ENCODE measurements at places on chromosomes 16 and 17.
A peak's percentile ranks its signal among the peaks of the same experiment; 100 is the strongest.

GRCh38 chr16:23527961-23528643 lies 17.8 kb upstream of the GGA2 start:
- DNase-seq = no peak

GRCh38 chr16:6576606-6577005 lies 756.0 kb upstream of the RBFOX1 start:
- no peak for DNase-seq

DNA sequence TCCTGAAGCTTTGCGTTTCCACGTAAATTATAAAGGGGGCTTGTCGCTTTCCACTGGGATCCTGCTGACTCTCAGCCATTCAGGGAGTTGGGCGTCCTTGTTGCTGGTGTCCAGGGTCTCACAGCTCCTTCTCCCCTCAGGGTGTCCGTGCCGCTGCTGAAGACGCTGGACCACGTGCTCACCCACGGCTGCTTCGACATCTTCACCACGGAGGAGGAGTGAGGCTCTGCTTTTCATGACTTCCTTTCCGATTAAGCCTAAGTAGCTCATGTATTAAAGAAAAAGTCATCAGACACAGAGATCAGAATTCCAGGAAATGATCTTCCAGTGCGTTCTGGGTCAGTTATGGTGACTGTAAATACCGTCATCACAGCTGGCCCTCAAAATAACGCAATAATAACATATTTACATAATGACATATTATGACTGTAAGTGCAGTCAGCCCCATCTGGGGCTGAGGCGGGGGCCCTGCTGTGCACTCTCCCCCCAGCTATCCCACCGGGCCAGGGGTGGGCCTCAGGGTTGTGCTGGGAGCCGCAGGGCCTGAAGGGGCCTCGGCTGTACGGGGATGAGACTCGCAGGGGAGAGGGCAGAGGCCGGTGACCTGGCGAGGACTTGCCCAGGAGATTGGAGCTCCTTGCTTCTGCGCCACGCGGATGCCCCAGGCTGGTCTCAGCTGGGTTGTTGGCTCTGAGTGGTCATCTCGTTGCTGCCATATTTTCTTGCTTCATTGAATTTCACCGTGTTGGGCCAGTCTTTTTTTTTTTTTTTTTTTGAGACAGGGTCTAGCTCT lies 92.9 kb upstream of the ZNF750 start:
- DNase-seq = no peak

GRCh38 chr17:17886726-17887125 lies 49.9 kb upstream of the SREBF1 start:
- DNase-seq = no peak

- DNase-seq = no peak
Observed at GRCh38 chr17:39794249-39794970, 56.7 kb downstream of the GRB7 start.

- no peak for DNase-seq
Observed at GRCh38 chr17:72846399-72846798, 246.1 kb downstream of the SLC39A11 start.

DNA sequence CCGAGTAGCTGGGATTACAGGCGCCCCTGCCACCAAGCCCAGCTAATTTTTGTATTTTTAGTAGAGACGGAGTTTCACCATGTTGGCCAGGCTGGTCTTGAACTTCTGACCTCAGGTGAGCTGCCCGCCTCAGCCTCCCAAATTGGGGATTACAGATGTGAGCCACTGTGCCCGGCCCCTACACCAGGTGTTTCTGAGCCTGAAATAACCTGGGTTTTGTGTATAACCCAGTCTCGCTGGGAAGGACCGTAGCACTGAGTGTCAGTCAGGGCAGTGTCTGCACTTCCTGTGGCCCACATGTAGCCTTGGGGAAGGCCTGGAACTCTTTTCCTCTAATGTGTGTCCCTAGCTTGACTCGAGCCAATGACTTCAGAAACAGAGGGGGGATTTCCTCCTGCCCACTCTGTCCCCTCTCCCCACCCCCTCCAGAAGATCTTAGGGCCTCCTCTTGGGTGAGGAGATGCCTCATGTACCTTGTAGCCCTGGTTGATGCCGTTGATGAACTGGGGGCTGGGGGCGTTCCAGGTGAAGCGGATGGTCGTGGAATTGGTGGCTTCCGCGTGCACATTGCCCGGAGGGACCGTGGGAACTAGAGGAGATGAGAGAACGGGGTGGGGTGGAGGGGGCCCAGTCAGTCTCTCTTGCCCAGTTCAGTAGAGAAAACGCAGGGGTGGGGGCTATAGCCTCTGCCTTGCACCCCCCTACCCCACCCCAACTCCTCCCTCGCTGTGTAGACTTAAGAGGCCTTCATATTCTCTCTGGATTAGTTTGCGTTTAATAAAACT lies 102.6 kb upstream of the CDC42EP4 start:
- no peak for DNase-seq

DNA sequence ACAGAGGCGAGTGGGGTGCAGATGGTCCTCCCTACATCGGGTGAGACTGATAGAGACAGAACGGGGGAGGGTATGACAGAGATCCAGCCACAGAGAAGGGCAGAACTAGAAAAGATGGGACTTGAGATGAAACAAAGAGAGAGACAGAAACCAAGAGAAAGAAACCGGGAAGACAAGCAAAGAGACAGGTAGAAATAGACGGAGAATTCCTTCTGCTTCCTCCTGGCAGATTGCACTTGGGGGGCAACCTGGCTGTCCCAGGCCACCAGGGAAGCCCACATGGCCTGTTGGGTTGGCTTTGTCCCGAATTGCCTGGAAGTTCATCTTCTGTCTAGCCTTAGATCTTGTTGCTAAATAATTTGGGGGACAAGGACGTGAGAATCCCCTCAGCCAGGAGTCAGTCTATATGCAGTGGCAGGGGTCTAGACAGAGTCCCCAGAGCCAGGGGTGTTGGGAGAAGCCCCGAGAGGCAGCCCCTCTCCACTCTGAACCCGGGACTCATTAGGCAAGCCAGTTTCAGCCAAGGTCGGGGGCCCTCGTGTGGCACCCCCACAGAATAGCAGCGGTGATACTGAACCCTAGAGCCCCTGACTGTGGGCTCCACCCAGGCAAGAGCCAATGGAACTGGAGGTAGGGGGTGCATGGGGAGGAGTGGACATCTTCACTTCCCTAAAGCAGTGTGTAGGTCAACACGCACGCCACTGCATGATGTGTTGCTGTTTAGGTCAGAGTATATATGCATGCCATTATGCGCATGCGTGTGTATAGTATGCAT lies 627 bp upstream of the TSPOAP1 start:
- DNase-seq = peak; percentile 81

- DNase-seq = peak; percentile 41
Observed at GRCh38 chr17:75843577-75844529, at the start of gene UNC13D. TSS of gene UNC13D (minus strand) at chr17:75844404. CDS start at chr17:75844337, 67 bp downstream.

- DNase-seq = no peak
Observed at GRCh38 chr16:18942061-18942460, 15.9 kb upstream of the SMG1 start.

- DNase-seq = no peak
Observed at GRCh38 chr16:85940214-85940613, 41.3 kb downstream of the IRF8 start.

DNA sequence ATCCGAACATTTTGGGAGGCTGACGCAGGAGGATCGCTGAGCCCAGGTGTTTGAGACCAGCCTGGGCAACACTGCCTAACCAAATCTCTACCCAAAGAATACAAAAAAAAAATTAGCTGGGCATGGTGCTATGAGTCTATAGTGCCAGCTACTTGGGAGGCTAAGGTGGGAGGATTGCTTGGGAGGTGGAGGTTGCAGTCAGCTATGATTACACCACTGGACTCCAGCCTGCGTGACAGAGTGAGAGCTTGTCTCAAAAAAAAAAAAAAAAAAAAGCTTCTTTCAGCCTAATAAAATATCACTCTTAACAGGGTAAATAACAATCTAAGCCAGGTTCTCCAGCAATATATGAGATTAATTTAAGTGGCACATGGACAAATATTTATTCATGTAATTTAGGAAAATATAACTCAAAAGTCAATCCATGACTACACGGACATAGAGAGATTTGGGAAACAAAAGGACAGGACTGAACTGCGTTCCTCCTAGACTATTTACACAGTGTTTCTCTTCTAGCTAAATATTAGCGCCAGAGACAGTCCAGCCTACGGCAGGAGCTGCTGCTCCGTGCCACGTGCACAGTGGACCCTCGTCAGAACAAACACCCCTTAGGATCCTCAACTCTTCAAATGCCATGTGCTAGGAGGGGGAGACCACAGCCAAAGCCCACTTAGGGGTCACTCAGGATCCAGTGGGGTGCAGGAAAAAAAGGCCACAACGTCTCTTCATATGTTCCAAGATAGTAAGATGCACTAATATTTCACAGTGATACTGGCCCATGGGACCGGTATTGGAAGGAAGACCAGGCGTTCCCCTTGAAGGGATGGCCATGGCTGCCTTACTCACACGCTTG lies 8.7 kb downstream of the USP36 start:
- DNase-seq = no peak

DNA sequence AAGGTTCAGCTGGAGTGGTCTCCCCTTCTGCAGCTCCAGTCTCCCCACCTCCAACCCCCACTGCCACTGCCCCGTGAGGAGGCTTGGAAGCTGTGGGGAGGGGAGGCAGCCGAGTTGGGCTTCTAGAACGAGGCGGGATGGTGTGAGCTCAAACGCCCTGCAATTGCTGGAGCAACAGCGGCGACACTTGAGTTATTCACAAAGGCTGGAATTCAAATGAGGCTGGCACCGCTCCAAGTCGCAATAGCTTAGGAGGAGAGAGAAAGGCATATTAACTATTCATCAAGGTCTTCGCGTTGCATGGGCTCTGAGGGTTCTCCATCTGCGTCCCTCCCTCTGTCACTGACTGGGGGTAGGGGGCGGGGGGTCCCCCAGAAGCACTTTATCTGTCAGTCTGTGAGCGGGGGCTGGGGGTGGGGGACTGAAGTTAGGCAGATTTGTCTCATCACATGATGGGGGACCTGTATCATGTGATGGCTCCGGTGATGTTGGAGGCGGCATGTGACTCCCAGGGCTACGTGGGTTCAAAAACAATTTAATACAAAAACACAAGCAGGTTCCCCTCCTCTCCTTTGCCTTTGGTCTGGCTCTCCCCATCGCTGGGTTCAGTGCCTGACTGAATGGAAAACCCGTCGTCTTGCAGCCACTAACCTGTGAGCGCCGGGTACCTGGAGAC lies 70.5 kb downstream of the RBBP6 start:
- peak; percentile 9 for DNase-seq

- no peak for DNase-seq
Observed at GRCh38 chr17:77510133-77510796, 369.5 kb downstream of the SEC14L1 start.

GRCh38 chr17:19274893-19275292 lies 37.7 kb downstream of the EPN2 start:
- DNase-seq = no peak

- DNase-seq = no peak
Observed at GRCh38 chr17:72883351-72883750, 209.1 kb downstream of the SLC39A11 start.

DNA sequence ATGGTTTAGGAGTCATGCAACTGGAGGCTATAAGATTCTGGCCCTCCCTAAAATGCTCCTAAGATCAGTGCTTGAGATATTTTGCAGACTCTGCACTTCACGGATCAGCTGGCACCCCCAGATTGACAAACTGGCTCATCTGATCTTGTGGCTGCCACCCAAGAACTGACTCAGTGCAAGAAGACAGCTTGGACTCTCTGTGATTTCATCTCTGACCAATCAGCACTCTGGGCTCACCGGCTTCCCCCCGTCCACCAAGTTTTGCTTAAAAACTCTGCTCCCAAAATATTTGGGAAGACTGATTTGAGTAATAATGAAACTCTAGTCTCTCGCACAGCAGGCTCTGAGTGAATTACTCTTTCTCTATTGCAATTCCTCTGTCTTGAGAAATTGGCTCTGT lies 26.3 kb upstream of the CCL2 start:
- DNase-seq = no peak

GRCh38 chr16:12470311-12471229 lies 333.1 kb downstream of the CPPED1 start:
- DNase-seq = no peak

- DNase-seq = peak; percentile 3
Observed at GRCh38 chr16:74107795-74108610, 188.6 kb upstream of the PSMD7 start.

GRCh38 chr17:72318131-72318530 lies 197.3 kb downstream of the SOX9 start:
- DNase-seq = no peak

DNA sequence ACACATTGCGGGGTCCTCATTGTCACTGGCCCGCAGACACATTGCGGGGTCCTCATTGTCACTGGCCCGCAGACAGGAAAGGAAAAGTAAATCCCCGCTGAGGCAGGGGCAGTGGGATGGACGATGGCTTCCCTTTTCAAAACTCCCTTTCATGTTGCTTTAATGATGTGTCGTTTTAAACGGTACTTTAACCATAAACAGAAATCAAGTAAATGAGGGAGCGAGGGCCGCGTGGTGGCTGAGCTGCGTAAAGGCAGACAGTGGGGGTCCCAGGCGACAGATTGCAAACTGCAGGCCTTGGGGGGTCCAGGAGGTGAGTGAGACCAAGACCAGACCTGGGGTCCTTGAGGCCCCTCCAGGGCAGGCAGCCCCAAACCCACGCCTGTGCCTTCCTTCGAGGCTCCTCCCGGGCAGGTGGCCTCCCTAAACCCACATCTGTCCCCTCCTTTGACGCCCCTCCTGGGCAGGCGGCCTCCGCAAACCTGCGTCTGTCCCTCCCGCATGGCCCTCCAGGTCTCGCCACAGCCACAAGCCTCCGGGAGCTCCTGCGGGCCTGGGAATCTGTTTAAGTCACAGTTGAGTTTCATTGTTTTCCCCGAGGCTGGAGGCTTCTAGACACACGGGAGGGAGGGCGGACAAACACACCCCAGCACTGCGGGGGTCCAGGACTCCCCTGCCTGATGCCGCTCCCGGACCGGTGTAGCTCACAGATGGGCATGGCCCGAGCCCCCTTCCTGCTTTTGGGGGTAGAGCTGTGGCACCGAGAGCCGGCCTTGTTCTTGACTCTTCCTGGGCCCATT lies 7.3 kb downstream of the PIEZO1 start:
- DNase-seq = no peak

GRCh38 chr17:48054238-48055185 lies 6.4 kb downstream of the NFE2L1 start:
- no peak for DNase-seq

- DNase-seq = no peak
Observed at GRCh38 chr16:73298562-73298961, 250.6 kb upstream of the ZFHX3 start.

DNA sequence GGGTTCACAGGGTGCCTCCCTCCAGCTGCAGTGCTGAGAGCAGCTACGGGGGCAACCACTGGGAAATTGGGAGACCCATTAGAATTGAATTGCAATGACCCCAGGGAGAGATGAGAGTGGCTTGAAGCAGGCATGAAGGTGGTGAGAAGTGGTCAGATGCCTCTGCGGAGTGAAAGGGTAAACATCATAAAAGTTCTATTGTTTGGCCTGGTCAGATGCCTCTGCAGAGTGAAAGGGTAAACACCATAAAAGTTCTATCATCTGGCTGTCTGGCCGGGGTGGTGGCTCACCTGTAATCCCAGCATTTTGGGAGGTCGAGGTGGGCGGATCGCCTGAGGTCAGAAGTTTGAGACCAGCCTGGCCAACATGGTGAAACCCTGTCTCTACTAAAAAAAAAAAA lies 53.5 kb downstream of the TNFRSF13B start:
- no peak for DNase-seq

DNA sequence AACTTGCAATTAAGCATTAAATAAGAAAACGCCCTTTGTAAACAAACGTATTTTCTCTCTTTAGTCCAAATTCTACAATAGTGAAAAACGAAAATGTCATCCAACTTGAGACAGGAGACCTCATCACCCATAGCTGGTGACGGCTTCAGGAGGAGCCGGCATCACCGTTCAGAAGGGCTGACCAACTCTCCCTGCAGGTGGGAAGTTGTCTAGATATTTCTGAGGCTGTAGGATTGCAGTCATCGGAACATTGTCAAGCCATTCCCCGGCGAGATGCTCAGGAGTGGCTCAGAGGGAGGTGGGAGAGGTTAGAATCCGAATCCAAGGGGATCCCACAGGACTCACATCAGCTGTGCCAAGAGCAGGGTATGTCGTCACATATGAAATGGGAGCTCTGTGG lies 76.7 kb downstream of the RBFOX3 start:
- DNase-seq = no peak
